ENCODE measurements at places on chromosomes 5 and 9. TPM values are rescaled to one million over a fixed set of nuclear protein-coding genes. Genes with fewer than 3 reads are reported as not detected.

DNA sequence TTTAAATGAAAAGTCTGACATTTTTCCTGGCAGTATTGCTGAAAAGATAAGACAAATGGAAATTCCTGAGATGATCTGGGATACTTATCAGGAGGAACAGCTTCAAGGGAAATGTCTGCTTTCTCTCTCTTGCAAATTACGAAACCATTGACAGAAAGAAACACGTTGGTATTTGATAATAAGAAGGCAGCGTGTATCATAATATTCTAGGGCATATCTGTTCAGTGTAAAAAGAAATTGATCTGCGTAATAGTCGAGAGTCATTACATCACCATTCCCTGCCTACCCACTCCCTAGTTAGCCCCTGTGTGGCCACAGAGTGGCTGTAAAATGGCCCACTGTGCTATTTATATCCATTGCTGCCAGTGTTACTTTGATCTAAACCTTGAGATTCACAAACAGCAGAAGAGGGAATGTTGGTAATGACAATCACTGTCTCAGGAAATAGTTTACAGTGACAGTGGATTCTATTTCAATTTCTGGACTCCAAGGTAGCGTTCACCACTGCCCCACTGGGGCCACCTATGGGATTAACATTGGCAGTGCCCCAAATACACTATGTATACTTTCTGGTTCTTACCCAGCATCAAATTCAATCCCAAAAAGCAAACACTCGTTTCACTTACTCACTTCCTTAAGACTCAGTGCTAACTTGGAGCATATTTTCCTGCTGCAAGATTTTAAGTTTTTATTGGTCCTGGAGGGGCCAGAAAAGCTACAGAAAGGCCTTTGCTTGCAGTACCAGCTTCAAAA is 133.4 kb upstream of the GAS1 start:
- no peak for DNase-seq

DNA sequence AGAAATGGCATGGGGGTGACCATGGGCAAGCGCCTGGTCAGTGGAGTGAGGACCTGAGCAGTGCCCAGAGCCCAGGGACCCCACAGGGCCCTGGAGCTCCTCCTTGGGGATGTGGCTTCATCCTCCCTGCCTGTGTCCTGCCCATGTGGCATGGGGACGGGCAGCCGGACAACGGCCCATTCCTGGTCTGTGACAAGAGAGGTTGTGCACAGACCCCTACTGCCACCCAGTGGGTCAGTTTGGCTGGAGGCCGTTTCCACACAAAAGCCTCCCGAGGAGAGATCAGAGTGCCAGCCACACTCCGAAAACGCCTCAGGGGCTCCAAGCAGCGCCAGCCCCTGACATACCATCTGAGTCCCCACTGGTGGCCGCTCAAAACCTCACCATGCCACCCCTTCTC is 19.8 kb downstream of the SLC6A18 start:
- no peak for DNase-seq

GRCh38 chr9:14616188-14616982 is 76.8 kb downstream of the ZDHHC21 start:
- peak; percentile 52 for DNase-seq

DNA sequence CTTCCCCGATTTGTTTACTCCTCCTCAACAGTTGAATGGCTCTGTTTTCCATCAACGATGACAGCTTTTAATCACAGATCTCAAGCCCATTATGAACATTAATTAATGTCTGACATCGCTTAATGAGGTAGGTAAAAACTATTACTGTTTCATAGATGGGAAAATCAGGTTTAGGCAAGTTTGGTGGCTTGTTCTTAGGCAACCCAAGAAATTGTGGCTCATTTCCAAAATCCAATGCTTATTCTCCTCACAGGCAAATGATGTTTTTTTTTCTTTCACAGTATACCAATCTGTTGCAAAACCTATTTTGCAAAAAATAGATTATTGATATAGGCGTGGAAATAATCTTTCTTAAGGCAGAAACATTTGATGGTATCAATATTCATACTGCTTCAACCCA is 70.8 kb upstream of the CHD1 start:
- DNase-seq: no peak

- DNase-seq: peak; percentile 74
Observed at GRCh38 chr9:1005043-1005667, 28.7 kb downstream of the DMRT3 start.

- DNase-seq: no peak
Observed at GRCh38 chr9:18689921-18690320, 216.0 kb downstream of the ADAMTSL1 start.

GRCh38 chr5:67305913-67306710 is 109.5 kb upstream of the CD180 start:
- no peak for DNase-seq

- DNase-seq: no peak
Observed at GRCh38 chr5:42691413-42691937, 65.1 kb upstream of the CCDC152 start.

GRCh38 chr5:34897646-34898045 is 17.7 kb downstream of the RAD1 start:
- no peak for DNase-seq

The PCBD2 gene
- 8.9 TPM for polyA plus RNA-seq

The ELOVL7 gene
- 0.08 TPM for polyA plus RNA-seq

DNA sequence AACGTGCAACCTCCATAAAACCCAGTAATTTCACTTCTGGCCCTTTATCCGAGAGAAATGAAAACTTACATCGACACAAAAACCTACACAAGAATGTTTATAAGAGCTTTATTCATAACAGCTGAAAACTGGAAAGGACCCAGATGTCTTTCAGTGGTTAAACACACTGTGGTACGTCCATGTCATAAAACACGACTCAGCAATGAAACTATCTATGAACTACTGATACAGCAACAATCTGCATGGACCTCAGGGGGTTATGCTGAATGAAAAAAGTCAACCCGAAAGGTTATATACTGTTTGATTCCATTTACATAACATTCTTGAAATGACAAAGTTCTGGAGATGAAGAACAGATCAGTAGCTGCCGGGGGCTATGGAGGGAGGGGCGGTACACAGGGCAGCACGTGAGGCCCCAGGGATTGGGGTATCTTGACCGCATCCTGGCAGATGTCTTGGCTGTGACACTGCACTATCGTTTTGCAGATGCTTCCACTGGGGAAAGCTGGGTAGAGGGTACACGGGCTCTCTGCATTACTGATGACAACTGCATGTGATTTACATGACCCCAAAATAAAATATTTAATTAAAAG is 4.1 kb downstream of the CCDC127 start:
- DNase-seq: no peak

The ECM2 gene
- 23.2 TPM for polyA plus RNA-seq

The CTSV gene
- 0.83 TPM for polyA plus RNA-seq

DNA sequence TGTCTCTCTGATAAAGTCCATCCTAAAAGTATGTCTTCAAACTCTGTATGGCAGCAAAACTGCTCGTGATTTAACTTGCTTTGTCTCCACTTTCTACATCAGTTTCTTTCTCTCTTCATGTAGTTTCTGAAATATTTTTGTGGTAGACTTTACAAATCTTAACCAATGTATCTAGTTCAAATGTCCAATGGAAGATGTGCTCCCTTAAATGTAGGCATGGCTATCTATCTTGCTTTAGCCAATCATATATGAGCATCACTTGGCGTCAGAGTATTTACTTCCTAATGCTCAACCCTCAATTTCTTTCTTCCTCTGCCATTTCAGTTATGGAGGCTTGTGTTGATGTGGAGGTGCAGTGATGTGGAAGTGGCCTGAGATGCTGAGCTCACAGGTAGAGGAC is 206.1 kb upstream of the ZNF608 start:
- no peak for DNase-seq

GRCh38 chr9:115633104-115633503 is 515.1 kb upstream of the TNC start:
- peak; percentile 85 for DNase-seq

DNA sequence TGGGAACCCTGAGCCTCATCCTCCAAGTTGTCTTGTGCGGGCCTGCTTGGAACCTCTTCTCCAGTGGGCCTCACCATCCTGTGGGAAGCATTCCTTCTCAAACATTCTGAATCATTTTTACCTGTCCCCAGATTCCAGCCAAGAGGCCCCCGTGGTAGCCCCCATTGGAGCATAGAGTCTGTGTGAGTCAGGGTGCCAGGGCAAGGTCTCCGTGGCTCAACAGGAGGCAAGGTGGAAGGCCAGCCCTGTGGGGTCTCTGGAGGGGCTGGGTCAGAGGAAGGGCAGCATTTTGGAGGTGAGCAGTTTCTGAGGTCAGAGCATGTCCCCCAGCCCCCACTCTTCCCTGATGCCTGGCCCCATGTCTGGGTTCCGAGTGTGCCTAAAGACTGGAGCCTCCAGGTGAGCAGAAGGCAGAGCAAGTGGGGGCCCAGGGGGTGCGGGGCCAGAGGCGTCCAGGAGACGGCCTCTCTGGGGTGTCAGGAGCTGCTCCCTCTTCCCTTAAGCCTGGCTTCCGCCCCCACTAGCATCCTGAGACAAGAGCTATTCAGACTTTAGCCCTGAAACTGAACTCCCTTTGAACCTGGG is 2.1 kb downstream of the CACNA1B start:
- DNase-seq: no peak

GRCh38 chr9:3773362-3774060 is 247.7 kb upstream of the RFX3 start:
- no peak for DNase-seq

The IRX2 gene
- polyA plus RNA-seq: 0.13 TPM

The TMEM252 gene
- polyA plus RNA-seq: 1.4 TPM

The PCDHGA8 gene
- polyA plus RNA-seq: 0.48 TPM

DNA sequence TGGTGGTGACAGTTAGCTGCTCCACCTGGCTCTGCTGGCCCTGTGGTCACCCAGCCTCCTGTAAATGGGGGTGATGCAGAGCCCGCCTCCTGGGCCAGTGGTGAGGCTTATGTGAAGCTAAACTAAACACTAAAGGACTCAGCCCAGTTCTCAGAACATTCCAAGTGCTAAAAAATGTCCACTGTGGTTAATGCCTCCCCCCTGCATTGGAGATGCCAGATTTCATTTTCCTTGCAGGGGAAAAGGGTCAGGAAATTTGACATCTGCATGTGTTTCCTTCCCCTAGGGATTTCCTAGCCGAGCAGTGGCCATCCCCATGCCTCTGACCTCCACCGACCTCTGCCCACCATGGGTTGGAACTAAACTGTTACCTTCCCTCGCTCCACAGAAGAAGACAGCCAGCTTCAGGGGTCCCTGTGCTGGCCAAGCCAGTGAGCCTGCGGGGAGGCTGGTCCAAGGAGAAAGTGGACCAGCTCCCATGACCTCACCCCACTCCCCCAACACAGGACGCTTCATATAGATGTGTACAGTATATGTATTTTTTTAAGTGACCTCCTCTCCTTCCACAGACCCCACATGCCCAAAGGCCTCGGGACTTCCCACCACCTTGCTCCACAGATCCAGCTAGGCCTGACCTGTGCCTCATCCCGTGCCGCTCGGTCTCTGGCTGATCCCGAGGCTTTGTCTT is 13.0 kb downstream of the CD74 start:
- no peak for DNase-seq

- no peak for DNase-seq
Observed at GRCh38 chr5:14266171-14266570, 123.0 kb downstream of the TRIO start.

GRCh38 chr9:107833295-107833694 is 343.7 kb upstream of the KLF4 start:
- DNase-seq: no peak
